Prostate gland (tissue), 2 donors: ENCODE measurements at places on chromosomes 2 and 18. TPM values are rescaled to one million over a fixed set of nuclear protein-coding genes. Genes with fewer than 3 reads are reported as not detected.
A peak's percentile ranks its signal among the peaks of the same experiment; 100 is the strongest.

- DNase-seq = peak; percentile 39
- H3K4me3 ChIP-seq = no peak overlapping the region
- H3K27me3 ChIP-seq = no peaks in the 10 kb centered on the region
- H3K36me3 ChIP-seq = no peaks in the 10 kb centered on the region
- no peak overlapping the region for H3K27ac ChIP-seq
These were observed 3.7 kb upstream of the CRIM1 start for GRCh38 chr2:36351736-36352349.

DNA sequence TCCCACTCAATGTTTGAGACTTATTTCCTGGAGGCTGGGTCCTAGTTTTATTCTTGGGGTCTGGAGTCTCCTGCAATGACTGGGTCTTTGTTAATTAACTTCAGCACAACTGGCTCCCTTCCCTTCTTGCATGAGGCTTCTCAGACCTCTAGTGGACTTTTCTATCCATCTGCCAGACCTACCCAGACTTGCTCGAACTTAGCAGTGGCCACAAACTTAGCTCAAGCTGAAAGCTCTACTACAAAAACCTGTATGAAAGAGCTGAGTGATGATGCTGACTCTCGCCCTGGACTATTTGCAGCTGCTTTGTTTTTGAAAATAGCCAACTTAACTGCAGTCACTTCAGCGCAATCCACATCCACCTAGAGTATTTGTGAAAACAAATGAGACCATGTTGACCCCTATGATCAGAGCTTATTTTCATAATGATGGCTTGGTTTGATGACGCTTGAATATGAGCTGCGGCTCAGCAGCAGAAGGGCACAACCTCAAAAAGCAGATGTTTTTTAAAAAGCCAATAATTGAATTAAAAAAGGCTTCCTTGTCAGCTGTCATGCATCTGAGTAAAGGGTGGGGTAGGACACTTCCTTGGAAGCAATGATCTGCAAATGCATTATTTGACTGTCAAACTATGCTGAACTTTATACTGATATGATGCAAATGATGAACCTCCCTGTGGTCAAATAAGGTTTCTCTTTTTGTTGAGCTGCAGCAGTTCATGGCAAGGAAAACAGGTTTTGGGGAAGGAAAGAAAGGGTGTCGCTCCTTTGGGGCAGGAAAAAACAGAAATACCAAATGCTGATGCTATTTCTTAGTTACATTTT, 10.6 kb upstream of the ANXA4 start:
- no peak overlapping the region for H3K27ac ChIP-seq
- no peaks in the 10 kb centered on the region for H3K27me3 ChIP-seq
- no peaks in the 10 kb centered on the region for H3K36me3 ChIP-seq
- no peak overlapping the region for H3K4me3 ChIP-seq
- no peak for DNase-seq

CIB4 gene
- 0.46 TPM for total RNA-seq

DNA sequence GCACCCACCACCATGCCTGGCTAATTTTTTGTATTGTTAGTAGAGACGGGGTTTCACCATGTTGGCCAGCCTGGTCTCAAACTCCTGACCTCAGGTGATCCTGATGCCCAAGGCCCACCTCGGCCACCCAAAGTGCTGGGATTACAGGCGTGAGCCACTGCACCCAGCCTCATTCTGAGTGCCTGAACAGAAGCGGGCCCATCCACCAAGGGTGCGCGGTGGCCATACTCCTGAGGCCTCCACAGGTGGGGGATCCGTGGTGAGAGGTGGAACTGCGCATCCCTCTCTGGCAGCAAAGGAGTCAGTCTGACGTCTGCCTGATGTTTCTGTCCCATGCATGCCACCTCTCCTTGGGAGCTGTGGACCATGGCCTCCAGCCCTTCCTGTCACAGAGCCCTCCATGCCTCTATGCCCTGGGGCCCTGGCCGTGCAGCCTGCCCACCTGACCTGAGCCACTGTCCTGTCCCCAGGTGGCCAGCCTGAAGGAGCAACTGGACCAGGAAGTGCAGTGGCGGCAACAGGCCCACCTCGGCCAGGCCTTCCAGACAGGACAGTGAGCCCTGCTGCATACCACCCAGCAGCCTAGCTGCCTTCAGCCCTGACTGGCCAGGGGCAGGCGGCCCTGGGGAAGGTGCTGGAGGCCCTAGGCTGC, 7.6 kb upstream of the SNED1 start:
- H3K4me3 ChIP-seq = no peak overlapping the region
- no peaks in the 10 kb centered on the region for H3K36me3 ChIP-seq
- peaks cover 34% of the 10 kb centered on the region for H3K4me1 ChIP-seq
- peak overlapping the region; percentile 90 for H3K27ac ChIP-seq

DNA sequence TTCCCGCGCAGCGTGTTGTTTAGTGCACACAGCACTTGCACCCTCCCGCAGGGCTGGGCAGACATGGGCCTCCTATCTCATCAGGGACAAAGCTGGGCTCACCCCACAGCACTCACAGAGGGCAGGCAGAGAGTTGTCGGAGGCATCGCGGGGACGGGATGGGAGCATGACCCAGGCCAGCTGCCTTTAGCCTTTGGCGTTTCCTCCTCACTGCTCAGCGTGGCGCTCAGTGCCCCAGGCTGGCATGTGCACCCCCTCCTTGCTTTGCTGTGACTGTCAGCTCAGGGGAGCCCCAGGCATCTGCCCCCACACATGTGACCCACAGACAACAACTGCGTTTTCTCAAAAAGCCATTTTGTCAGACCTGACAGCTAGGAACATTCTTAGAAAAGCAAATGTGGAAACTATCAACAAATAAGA, 101.1 kb downstream of the RNF144A start:
- no peak overlapping the region for H3K4me3 ChIP-seq
- H3K27ac ChIP-seq = no peak overlapping the region
- no peak for DNase-seq
- H3K36me3 ChIP-seq = no peaks in the 10 kb centered on the region

DNA sequence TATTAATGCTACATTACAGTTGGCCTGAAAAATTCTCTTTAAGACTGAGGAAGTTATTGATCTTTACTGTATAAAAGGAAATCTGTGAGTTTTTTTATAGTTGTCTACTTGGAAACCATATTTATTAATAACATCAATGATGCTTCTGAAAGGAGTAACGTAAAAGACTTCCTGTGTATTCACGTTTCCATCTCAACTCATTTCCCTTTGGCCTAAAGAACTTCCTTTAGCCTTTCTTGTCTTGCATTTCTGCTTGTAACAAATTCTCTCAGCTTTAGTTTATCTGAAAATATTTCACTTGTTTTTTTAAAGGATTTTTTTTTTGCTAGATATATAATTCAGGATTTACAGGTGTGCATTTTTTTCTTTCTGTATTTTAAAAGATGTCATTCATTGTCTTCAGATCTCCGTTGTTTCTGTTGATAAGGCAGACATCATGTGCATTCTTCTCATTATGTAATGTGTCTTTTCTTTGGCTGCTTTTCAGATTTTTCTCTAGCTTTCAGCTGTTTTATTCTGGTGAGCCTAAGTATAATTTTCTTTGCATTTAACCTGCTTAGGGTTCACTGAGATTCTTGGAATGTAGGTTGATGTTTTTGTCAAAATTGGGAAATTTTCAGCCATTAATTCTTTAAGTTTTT, 159.0 kb upstream of the DAPL1 start:
- no peaks in the 10 kb centered on the region for H3K4me1 ChIP-seq
- H3K36me3 ChIP-seq = no peaks in the 10 kb centered on the region
- DNase-seq = no peak
- no peak overlapping the region for H3K4me3 ChIP-seq
- H3K27ac ChIP-seq = no peak overlapping the region
- H3K27me3 ChIP-seq = no peaks in the 10 kb centered on the region

DNA sequence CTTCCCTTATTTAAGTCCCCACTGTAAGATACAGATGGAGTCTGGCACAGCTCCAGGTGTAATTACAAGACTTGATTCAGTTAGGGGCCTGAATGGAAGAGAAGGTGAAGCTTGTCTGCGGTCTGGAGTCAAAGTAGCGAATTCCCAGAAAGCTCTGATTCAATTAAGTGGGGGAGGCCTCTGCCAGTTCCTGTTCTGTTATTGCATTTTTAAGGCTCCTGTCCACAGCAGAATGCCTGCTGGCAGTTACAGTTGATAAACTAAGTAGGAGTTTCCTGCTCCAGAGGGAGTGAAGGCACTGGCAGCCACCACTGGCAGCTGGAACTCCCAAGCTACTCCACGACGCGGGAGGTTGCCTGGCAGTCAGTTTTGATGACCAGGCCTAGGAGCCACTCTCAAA, 181.1 kb downstream of the SOCS6 start:
- H3K27me3 ChIP-seq = no peaks in the 10 kb centered on the region
- no peaks in the 10 kb centered on the region for H3K4me1 ChIP-seq
- H3K36me3 ChIP-seq = no peaks in the 10 kb centered on the region
- DNase-seq = no peak

L3MBTL4 gene
- 3.5 TPM for total RNA-seq

DNA sequence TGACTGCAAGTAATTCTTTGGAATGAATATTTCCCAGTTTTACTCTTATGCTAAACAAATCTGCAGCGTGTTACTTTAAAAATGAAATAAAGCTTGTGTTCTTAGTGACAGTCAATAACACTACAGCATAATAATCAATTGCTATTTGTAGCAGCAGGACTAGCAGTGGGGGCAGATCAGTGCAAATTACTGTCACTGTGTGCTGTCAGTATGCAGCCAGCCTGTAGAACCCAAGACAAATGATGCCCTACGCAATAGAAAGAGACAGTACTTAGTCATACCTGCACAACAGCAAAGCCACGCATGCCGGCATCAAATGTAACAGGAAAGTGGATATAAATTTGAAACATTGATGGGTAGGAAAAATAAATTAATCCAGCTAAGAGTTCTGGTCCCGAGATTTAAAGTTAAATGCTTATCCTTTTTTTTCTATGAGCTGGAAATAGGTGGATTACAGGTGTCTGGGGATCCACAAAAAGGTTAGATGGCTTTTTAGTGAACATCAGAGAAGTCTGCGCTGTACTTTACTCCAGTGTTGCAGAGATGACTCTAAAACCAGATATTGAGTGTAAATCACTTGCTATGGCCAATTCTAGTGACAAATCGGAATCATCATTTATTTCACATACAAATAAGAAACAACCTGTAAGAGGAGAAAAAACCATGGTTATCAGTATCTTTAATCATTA, 812.4 kb upstream of the ZEB2 start:
- no peak overlapping the region for H3K27ac ChIP-seq
- H3K36me3 ChIP-seq = no peaks in the 10 kb centered on the region
- H3K4me1 ChIP-seq = no peaks in the 10 kb centered on the region
- H3K27me3 ChIP-seq = no peaks in the 10 kb centered on the region
- no peak overlapping the region for H3K4me3 ChIP-seq
- no peak for DNase-seq

SCYGR4 gene
- not detected for total RNA-seq

LIMS2 gene
- total RNA-seq = 63.2 TPM

DNA sequence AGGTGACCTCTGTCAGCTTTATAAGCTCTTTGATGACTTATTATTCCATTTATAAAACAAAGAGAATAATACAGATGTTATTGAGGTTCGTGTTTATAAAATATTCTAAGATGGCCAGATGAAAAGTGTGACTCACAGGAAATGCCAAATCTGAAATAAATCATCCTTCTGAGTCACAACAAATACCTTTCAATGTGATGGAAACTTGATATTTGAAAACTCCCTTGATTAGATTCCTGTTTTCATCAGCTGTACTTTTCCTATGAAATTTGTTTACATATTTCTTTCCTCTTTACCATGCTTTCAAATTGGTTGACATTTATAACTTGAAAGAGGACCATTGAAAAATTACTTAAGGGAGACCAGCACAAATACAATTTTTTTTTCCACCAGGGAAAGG, 30.6 kb upstream of the PPP1R1C start:
- no peaks in the 10 kb centered on the region for H3K4me1 ChIP-seq
- H3K27me3 ChIP-seq = no peaks in the 10 kb centered on the region
- no peak overlapping the region for H3K4me3 ChIP-seq

- no peak overlapping the region for H3K27ac ChIP-seq
- H3K27me3 ChIP-seq = no peaks in the 10 kb centered on the region
- no peak overlapping the region for H3K4me3 ChIP-seq
- H3K36me3 ChIP-seq = no peaks in the 10 kb centered on the region
These were observed 52.9 kb downstream of the UPP2 start for GRCh38 chr2:158154596-158154995.

TDRD15 gene
- not detected for total RNA-seq

OXER1 gene
- total RNA-seq = 4.5 TPM

GNAL gene
- 14.3 TPM for total RNA-seq

- H3K4me3 ChIP-seq = no peak overlapping the region
- H3K27me3 ChIP-seq = no peaks in the 10 kb centered on the region
- no peak for DNase-seq
These were observed 215.4 kb downstream of the CMPK2 start for GRCh38 chr2:6650311-6650710.

DNA sequence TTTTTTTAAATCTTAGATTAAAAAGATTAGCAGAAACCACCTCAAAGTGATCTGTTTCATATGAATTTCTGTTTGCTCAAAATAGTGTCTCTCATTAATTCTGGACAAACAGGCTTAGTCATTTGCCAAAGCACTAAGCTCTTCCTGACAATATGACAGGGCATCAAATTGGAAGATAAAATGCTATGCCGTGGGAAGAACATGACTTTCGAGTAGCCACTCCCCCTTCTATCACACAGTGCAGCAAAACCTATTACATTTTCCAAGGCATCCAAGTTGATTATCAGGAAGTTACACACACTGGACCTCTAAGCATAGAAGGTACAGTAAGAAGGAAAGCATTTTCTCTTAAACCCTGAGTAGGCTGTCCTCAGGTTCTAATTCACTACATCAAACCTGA, 89.5 kb downstream of the STK39 start:
- no peaks in the 10 kb centered on the region for H3K27me3 ChIP-seq
- no peak overlapping the region for H3K4me3 ChIP-seq
- no peak overlapping the region for H3K27ac ChIP-seq
- DNase-seq = no peak
- no peaks in the 10 kb centered on the region for H3K4me1 ChIP-seq
- H3K36me3 ChIP-seq = no peaks in the 10 kb centered on the region

- H3K36me3 ChIP-seq = no peaks in the 10 kb centered on the region
- peak; percentile 45 for DNase-seq
- peak overlapping the region; percentile 78 for H3K27ac ChIP-seq
- H3K4me3 ChIP-seq = peak overlapping the region; percentile 6
- H3K27me3 ChIP-seq = no peaks in the 10 kb centered on the region
- no peaks in the 10 kb centered on the region for H3K4me1 ChIP-seq
These were observed 124.7 kb upstream of the ZNF516 start for GRCh38 chr18:76619621-76620315.

DNA sequence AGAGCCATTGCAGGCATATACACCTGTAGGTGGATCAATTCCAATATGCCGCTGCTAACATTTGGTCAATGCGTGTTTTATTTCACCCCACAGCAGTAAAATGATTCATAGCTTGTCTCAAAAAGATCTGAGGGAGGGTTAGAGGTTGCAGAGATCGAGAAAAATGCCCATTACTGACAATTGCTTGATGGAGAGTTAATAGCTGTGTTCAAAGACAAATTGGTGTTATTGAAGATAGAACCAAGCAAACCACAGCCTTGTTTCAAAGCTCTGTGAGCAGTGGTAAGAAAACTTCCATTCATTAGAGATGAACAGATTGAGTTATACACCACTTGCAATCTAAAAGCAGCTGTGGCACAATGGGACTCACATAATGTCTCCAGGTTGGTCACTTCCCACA, 95.4 kb downstream of the KCNE4 start:
- no peaks in the 10 kb centered on the region for H3K27me3 ChIP-seq
- H3K36me3 ChIP-seq = no peaks in the 10 kb centered on the region
- no peak overlapping the region for H3K27ac ChIP-seq
- H3K4me3 ChIP-seq = no peak overlapping the region
- no peak for DNase-seq
